NCI-H510A treated with DMSO at 0.1 percent for 48 hours (cell line): ENCODE measurements at places on chromosomes 1 and 21.

DNA sequence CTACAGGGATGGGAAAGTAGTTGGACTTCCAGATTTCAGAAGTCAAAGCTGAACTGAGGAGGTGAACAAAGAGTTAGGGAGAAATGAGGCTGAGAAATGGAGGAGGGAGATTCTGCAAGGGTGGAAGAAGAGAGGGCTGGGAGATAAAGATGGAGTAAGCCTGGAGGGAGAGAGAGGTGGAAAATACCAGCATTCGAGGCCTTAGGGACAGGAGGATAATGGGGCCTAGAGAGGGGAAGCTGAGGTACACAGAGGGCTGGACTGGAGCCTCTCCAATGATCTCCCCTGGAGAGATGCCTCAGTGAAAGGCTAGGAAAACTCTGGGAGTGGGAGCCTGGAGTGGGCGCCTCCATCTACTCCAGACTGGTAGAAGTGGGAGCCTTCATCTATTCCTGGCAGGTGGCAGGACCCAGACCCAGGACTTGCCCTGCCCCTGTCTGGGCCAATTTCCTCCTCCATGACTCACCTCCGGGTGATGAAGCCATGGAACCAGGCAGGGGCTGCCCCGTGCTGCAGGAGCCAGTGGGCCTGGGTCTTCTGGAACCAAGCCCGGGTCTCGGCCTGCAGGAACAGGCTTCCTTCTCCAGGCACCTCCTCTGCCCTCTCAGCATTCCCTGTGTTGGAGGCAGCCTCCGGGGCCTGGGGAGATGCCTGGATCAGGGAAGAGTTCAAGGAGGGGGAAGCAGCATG lies 1.9 kb downstream of the SH2D2A start:
- DNase-seq, result no peak

DNA sequence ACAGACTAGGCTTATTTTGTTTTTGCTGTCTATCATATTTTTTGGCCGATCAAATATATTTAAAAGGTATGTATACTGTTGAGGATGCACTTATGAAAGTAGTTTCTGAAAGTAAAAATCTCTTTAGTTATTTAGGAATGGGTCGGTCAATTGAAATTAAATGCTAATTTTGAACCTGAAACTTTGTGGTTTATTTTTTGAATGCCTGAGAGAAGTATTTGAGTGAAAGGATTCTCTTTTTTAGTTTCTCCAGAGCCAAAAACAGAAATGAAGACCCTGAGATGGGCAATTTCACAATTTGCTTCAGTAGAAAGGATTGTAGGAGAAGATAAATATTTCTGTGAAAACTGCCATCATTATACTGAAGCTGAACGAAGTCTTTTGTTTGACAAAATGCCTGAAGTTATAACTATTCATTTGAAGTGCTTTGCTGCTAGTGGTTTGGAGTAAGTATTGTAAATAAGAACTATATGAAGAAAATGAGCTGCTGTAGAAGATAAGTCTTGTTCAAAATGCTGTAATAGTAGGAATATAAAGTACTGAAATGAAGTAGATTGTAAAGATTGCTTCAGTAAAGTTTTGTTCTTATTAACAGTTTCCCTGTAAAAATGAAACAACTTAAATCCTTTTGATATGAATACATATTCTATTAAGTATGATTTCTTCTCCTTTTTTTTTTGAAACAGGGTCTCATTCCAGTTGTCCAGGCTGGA lies 11.5 kb downstream of the USP1 start:
- no peak for DNase-seq

DNA sequence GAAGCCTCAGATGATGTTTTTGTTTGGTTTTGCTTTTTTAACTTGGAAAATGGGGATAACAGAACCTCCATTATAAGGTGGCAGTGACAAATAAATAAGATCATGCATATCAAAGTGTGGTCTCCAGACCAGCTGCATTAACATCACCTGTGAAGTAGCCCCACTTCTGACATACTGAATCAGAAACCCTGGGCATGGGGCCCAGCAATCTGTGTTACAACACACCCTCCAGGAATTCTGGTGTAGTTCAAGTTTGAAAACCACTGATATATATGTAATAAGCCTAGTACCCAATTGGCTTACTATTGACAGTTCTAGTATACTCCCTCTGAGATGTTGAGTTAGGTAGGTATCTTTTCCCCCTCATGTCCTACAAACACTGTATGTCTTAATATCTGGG lies 24.1 kb upstream of the RNF19B start:
- DNase-seq, result no peak

- peak; percentile 55 for DNase-seq
These were observed 103.7 kb upstream of the NFIA start for GRCh38 chr1:60978421-60979357.

- peak; percentile 19 for DNase-seq
These were observed at the start of gene RIPPLY3 for GRCh38 chr21:37006486-37007291. TSS of gene RIPPLY3 (plus strand) at chr21:37006702. CDS start at chr21:37006773, 71 bp downstream.

DNA sequence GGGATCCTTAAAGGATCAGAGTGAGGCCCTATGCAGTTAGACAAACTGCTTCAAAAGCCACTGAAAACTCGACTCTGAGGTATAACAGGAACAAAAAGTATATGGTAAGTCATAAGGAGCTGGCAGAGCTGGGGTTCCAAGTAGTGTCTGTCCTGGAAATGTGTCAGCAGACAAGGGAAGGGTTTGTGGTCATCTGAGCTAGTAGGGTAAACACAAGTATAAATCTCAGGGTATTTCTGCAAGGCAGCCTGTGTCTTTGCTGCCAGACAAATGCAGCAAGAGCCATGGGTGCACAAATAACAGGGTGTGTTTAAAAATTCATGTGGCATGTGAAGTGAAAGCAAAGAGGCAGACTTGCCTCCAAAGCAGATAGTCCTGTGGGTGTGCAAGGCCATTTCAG lies 759.0 kb upstream of the ADAMTS5 start:
- DNase-seq, result no peak

- no peak for DNase-seq
These were observed 204.4 kb upstream of the ADGRL2 start for GRCh38 chr1:81596341-81596740.

DNA sequence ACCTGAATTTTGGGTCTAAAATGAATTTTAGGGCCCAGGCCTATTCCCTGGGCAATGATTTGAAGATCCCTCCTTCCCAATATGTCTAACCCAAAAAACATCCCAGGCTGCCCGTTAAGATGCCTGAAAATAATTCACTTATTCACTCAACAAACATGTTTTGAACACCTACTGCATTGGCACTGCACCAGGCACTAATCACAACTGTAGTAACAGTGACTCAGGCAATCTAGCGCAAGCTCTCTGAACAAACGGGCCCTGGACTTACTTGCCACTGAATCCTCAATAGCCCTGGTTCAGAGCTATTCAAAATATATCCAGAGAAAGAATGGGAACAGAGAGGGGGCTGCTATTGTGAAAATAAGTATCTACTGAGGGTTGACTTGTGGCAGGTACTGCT lies 4.2 kb downstream of the CD244 start:
- DNase-seq, result no peak

DNA sequence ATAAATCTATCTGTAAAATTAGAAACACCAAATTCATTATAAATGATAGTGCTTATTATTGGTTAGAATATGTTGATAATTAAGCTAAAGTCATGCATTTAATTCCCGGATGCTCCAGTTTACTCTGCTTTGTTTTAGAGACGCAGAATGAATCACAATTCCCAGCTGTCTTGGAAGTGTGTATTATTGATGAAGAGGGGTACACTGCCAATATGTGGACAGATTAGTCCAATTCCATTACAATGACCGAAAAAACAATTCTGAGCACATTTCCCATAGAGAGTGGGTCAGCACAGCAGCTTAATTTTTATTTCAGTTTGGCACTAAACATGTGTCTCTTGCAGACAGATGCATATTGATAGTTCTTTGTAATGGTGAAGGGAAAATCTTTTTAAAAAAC lies 146.7 kb downstream of the KCNT2 start:
- DNase-seq, result no peak

DNA sequence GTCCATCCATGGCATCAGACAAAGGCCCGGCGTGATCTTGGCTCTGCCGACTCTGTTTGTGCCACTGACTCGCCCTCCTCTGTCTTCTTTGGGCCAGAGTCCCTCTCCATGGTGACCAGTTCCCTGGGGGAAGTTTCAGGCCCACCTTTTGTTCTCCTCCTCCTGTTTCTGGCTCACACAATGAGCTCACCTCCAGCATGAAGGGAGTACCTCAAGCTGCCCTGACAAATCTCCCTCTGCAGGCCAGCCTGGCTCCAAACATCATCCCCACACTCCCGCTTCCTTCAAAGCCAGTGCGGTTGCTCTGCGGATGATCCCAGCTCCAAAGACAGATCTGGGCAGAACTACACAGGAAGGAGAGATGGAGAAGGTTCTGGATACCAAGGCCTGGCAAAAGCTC lies 576.6 kb downstream of the NPHP4 start:
- DNase-seq, result no peak

DNA sequence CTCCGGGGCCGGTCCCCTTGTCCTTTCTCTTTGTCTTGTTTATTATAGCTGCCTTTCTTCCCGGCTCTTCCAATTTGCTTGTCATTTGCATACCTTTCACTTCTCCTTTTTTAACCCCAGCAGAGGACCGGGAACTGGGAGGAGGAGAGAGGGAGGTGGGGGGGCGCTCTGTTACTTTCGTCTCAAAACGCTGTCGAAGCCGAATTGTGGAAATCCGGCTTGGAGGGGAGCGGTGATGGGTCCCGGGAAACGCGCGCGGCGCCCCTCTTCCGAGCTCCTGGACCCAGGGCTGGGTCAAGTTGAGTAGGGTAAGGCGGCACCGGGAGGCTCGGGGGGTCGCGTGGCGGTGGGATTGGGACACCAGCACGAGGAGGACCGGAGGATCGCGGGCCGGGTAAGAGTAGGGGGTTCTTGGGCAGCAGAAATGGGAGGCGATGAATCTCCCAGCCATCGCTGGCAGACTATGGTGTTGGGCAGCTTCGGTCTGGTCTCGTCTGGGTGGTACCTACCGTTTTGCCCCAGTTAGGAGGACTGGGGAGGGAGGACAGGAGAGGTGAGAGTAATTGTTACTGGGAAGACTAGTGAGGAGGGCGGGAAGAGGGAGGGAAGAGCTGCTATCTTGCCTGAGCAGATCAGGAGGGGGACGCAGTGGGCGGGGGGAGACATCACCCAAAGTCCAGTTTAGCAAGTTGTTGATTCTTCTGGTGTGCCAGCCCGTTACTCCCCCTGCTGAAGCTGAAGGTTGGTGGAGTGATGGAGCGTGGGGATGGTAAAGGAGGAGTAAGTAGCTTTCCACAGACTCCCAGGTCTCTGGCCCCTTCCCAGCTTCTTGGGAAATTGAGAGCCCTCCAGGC lies 1.5 kb downstream of the PROX1 start:
- peak; percentile 70 for DNase-seq

DNA sequence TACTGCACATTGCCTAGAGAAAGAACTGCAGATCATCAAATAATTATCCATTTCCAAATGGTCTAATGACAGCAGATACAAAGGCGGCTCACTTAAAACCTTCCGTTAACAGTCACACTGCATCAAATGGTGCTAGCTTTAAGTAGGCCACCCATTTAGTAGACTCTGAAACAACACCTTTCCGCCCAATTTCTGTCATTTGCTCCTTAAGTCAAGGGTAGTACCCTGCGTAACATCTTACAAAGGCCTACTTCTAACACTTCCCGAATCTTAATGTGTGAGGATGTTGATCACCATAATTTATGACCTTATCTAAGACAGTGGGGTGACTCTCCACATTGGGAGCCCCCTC lies 692 bp upstream of the RALGPS2 start:
- no peak for DNase-seq

GRCh38 chr1:36109041-36109679 lies 15.9 kb downstream of the COL8A2 start:
- no peak for DNase-seq

DNA sequence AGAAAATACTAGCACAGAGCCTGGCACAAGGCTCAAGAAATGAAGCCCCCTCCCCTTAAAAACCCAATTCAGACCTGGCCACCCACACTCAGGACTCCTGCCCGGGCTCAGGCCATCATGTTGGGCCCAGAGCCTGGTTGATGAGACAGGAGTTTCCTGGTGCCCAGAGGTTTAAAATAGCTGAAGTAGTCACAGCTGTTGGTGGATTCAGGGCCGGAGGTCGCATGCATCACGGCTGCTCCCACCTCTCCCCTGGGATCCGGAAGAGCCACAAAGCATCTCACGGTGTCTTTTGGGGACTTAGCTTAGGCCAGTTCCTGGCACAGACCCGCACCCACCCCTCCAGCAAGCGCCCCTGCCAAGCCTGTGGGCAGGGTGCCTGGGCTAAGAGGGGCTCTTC lies 2.6 kb upstream of the PADI2 start:
- DNase-seq, result no peak

GRCh38 chr1:67208217-67208616 lies 42.0 kb downstream of the IL23R start:
- no peak for DNase-seq
